ENCODE measurements at places on chromosomes 13 and 19. TPM values are rescaled to one million over a fixed set of nuclear protein-coding genes. Genes with fewer than 3 reads are reported as not detected.

- DNase-seq: no peak
Observed at GRCh38 chr13:108755083-108755482, 125.7 kb downstream of the MYO16 start.

- DNase-seq: peak; percentile 29
Observed at GRCh38 chr13:31987535-31988170, 43.9 kb upstream of the FRY start.

DNA sequence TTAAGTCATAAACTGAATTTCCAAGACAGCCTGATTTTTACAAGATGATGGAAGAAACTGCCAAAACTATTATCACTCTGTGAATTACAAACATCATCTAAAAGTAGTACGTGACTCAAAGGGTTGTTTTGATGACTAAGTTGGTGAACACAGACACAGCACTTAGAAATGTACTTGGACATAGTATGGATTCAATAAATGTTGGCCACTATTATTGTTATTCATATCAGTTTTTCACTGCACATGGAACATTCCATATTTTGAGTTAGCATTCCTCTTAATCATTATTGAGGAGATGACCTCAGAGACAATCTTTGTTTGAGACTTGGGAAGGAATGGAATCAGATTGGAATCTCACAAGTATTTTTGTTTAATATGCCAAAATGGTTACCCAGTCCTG lies 172.9 kb downstream of the OXGR1 start:
- DNase-seq: peak; percentile 25

GRCh38 chr13:77878190-77878589 lies 40.4 kb downstream of the EDNRB start:
- peak; percentile 63 for DNase-seq

GRCh38 chr19:14187561-14187960 lies 18.4 kb downstream of the ADGRL1 start:
- no peak for DNase-seq

DNA sequence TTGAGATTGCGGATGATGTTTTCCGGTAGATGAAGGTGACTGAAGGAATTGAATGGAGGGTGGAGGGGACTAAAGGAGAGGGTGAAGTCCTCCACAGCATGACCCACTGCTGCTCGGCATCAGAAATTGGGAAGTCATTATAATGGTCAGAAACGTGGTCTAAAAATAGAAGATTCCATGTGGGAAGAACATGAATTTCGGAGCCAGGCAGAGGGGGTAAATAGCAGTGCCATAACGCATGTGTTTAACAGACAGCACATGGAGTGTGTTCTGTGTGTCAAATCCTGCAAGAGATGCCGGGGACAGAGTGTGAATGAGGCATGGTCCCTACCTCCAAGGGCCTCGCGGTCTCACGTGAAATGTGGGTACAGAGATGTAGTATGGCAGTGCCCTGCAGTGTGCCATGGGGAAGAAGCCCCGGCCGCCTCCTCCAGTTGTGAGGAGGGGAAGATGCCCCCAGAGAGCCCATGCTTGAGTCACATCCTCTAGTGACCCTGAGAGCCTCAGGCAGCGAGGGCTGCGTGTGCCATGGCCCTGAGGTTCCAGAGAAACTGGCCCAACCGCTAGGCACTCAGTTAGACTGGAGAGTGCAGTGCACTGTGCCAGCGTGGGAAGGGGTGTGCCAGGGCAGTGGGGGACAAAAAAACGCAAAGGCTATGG lies 106.1 kb downstream of the COL4A2 start:
- DNase-seq: no peak

DNA sequence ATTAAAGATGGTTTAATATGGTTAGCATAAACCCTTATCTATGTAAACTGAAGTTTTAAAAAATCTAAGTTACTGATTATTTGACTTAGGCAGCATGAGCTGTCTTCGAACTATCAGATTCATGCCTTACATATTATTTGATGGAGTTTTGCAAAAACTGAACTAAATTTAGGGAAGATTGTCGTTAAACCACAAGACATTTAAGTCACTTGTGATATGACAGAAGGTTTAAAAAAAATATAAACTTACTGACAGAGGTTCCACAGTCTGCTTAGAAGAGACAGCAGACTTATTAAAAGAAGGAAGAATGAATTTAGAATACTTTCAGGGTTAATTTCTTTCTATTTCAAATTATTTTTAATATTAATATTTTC lies 110.9 kb upstream of the FRY start:
- DNase-seq: no peak

GRCh38 chr13:40292108-40292507 lies 374.3 kb downstream of the FOXO1 start:
- DNase-seq: no peak

GRCh38 chr13:83232626-83233025 lies 649.6 kb downstream of the SLITRK1 start:
- no peak for DNase-seq

GRCh38 chr19:11138601-11139300 lies 16.8 kb downstream of the SPC24 start:
- peak; percentile 93 for DNase-seq

DNA sequence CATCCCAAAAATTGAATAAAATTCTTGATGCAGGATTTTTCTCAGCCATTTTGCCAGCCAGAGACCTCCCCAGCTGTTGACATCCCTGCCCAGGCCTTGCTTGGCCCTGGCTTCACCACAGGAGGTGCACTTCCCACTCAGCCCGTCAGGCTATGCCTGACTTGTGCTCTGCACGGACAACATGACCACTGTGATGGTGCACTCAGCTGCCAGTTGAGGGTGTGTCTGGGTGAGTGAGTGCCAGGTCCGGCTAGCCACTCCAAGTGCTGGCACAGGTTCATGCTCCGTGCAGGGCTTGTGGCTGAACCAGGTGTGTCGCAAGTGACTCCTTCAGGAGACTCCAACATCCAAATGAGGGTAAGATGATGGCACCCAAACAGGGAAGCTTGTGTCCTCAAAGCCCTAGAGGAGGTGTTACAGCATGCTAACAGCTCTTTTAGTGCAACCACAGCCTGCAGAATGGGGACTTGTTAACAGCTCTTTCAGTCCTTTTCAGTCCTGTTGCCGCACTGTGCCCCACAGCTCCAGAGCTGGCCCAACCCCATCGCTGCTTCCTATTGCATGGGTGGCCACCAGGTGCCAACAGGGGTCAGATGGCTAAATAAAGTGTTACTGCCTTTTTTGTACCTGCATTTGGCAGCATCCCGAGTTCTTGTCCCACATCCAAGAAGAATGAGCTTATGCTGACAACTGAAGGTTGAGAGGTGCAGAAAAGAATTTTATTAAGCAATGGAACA lies 380.7 kb downstream of the SLITRK5 start:
- DNase-seq: no peak

- DNase-seq: peak; percentile 66
Observed at GRCh38 chr19:43784981-43785808, 4.4 kb upstream of the KCNN4 start.

DNA sequence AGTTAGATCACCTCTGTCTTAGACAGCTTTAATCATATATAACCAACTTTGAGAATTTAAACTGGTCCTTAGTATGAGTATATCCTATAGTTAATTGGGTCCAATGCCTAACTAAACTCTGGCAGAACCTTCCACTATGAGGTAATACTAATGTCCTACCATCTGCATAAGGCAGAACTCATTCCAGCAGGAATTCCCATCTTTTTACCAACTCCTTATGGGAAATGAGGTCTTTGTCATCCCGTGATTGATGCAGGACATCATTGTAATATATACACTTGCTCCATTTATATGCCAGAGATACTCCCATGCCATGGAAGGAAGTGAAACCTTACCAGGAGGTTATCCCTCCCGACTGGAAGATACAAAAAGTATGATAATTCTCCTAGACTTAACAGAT lies 2.8 kb downstream of the KCTD4 start:
- no peak for DNase-seq

DNA sequence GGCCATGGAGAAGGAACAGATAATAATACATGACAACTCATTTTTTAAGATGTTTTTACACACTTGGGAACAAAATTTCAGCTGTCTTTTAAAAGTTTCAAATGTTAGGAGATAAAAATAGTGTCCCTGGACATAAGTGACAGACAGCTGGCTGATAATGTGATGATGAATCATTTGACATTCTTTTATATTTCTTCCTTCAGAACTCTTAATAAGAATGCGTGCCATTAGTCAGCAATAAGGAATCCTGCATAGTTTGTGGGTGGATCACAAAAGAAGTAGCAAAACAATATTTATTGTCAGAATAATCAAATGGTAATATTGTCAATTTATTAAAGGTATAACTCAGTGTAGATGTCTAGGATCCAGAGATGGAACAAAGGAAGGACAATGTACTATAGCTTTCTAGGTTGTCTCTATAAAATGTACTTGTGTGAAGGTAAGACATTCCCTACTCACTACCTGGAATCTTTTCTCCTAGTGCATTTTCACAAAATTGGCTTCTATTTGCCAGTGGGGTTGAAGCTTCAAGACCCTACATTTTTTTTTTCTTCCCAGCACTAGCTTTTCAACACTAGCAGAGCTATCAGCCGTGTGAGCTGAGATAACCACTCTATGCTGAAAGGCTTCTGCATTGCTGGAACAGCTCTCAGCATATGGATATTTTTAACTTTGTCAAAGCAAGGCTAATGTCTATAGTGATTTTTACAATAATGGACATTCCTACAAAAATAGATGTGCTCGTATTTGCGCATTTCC lies 175.6 kb upstream of the SLITRK6 start:
- DNase-seq: peak; percentile 12

DNA sequence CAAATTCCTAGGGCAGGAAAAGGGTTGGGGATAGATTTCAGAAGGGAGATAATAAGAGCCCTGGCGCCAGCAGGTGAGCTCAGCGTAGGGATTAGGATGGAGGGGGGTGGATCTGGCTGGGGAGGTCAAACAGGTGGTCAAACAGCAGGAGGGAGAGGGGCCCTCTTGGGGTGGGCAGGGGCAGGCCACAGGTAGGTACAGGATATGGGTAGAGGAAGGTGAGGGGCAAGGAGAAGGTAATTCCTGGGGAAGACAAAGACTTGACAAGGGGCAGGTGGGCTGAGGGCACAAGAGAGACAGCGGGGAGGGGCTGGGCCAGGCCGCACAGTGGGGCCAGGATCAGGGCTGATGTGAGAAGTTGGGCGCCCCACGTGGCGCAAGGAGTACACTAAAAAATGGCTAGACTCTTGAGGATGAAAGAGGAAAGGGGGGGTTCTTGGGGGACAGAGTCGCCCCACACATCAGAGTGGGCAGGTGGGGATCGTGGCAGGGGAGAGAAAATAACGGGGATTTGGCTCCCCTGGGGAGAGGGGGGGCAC lies 713 bp downstream of the KRI1 start:
- DNase-seq: peak; percentile 57

GRCh38 chr13:102293723-102294122 lies 108.1 kb downstream of the FGF14 start:
- no peak for DNase-seq

- DNase-seq: no peak
Observed at GRCh38 chr19:5337126-5337525, 3.5 kb downstream of the PTPRS start.

DNA sequence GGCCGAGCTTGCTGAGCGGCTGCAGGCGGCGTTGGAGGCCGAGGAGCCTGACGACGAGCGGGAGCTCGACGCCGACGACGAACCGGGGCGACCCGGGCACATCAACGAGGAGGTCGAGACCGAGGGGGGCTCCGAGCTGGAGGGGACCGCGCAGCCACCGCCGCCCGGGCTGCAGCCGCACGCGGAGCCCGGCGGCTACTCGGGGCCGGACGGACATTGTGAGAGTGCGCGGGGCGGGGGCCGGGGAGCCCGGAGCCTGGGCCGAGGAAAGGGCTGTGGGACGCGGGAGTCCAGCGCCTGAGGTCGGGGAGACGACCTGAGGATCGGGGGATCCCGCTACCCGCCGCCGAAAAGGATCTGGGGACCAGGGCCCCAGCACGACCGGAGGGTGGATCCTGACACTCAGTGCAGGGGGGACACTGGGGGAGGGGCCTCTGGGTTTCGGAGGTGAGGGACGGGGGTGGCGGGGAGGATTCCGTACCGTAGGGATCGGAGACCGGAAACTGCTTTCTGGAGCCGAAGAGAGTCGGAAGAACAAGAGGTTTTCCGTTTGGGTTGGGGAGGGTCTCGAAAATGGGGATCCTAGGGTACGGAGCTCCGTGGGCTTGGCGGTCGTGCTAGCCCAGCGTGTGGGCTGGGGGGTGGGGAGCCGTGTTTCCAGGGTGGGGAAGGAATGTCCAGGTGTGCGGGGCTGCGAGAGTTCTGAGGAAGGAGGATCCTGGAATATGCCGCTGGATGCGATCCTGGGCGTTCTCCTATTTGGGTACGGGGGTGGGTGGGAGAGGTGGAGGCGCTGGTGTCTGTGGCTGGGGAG lies 616 bp downstream of the HNRNPUL1 start:
- DNase-seq: peak; percentile 45

DNA sequence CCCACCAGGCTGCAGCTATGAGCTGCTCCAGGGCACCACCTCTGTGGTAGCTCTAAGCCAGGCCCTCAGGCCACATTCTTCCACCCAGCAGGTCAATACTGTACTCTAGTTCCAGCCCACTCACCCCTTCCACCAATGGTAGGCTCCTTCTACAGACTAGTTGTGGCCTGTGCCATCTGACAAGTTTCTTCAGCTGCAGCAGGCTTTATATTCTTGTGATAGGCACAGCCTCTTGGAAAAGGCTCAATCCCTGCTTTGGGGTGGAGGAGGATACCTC lies 8.5 kb downstream of the MICU2 start:
- no peak for DNase-seq

GRCh38 chr19:16372065-16372915 lies 47.7 kb downstream of the KLF2 start:
- no peak for DNase-seq

- DNase-seq: no peak
Observed at GRCh38 chr19:51179256-51179655, 37.2 kb downstream of the SIGLEC7 start.

GRCh38 chr19:41278478-41278877 lies 14.3 kb downstream of the HNRNPUL1 start:
- DNase-seq: no peak

DNA sequence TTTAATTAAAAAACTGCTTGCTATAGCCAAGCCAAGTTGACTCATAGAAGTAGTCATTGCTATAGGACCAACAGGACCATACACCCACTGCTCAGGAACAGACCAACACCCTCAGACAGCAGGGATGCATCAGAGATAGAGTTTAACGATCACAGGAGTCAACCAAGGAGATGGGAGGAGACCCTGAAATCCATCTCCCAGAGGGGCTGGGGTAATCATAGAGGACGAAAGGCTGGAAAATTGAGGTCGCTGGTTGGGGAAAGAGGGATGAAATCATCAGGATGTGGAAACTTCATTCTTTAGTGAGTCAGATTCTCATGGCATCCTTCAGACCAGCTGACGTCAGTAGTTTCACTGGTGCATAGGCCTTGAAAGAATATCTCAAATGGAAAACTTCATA lies 160.4 kb upstream of the GPC6 start:
- peak; percentile 66 for DNase-seq

C19orf73 gene
- 1.1 TPM for total RNA-seq

OR7D2 gene
- total RNA-seq: 0.17 TPM

RETN gene
- total RNA-seq: not detected

KLF2 gene
- 2.8 TPM for total RNA-seq

KRI1 gene
- 22.0 TPM for total RNA-seq

ZNF146 gene
- total RNA-seq: 81.8 TPM

SELENOV gene
- not detected for total RNA-seq

CKAP2 gene
- total RNA-seq: 113 TPM

ZNF761 gene
- 11.8 TPM for total RNA-seq

KCNN4 gene
- total RNA-seq: 1.0 TPM

ZNF841 gene
- 25.0 TPM for total RNA-seq

CEACAM19 gene
- total RNA-seq: 0.13 TPM

ZNF490 gene
- 10.3 TPM for total RNA-seq

CLIP3 gene
- 6.3 TPM for total RNA-seq

ZNF83 gene
- 59.2 TPM for total RNA-seq
